ENCODE measurements at places on chromosomes 7 and 10. TPM values are rescaled to one million over a fixed set of nuclear protein-coding genes. Genes with fewer than 3 reads are reported as not detected.

Gene UCN3
- total RNA-seq: not detected

Gene ATRNL1
- total RNA-seq: 0.30 TPM

Gene TMEM254
- total RNA-seq: 18.5 TPM

Gene KCND2
- not detected for total RNA-seq

Gene DTX2
- total RNA-seq: 40.1 TPM

Gene CD36
- total RNA-seq: 0.07 TPM

Gene HOGA1
- total RNA-seq: 0.76 TPM

Gene IL6
- 1.8 TPM for total RNA-seq

Data from A549 treated with CORT108297 at 1 μM for 4 hours (cell line).